ENCODE measurements at places on chromosomes 7 and 10.

GRCh38 chr10:83725567-83725966, 413.7 kb upstream of the GHITM start:
- DNase-seq, result no peak

DNA sequence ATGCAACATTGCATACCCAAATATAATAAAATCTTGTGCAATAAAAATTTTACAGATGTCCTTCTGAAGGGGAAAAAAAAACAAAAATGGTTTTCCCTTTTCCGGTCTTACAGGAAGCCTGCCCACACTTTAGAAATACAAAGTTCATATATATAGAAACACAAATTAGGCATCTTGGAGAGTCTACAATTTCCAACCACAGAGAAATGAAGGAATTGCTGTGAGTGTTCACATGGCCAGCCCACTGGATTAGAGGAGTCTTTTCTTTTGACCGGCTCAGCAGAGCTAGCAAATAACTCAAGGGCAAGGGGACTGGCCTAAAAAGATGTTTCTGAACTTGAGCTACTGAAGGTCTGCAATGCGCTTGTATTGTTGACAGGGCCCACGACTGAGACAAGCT, 92.4 kb downstream of the GLI3 start:
- no peak for DNase-seq

GRCh38 chr10:13707156-13707881, 120.6 kb downstream of the PRPF18 start:
- DNase-seq, result peak; percentile 81

- peak; percentile 88 for DNase-seq
These were observed 36.7 kb downstream of the BTBD16 start for GRCh38 chr10:122307669-122308416.

DNA sequence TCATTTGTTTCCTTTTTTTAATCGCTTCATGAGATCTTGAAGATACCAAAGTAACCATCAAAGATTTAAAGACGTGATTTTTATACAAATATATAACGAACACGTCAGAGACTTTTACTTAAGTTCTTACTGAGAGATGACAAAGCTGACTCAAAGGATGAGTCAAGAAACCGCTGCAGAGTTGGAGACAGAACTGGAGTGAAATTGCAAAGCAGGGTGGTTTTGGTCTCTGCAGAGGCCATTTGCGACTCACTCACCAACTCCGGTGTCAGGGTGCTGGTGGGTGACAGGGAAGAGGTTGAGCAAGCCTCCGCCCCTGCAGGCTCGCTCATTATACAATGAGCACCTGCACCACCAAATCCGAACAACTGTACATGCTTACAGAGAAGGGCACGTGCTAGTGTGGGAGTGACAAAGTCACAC, 75.2 kb downstream of the DNAJB6 start:
- peak; percentile 86 for DNase-seq

DNA sequence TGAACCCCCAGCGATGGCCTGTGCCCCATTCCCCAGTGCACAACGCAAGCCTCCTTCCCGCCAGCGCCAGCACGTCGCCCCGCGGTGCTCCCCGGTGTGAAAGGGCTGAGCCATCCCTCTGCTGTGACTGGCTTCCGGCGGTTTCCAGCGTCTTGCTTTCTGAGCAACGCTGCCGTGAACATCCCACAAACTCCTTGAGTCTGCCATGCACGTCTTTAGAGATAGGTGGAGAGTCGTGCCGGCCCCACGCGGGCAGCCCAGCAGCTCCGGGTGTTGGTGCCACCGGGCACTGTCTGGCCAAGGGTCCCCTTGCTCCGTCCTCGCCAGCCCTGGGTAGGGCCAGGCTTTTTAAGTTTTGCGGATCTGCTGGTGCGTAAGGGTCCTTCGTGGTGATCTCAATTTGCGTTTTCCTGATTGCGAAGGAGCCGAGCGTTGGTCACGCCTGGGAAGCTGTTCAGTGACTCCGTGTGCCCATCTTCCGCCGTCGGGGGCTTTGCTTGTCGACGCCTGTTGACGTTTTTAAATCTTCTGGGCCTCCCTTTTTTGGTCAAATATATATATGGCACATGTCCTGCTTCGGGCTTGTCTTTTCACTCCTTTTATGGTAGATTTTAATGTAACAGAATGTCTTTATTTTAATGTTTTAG, 70.6 kb downstream of the FOXL3 start:
- DNase-seq, result no peak

DNA sequence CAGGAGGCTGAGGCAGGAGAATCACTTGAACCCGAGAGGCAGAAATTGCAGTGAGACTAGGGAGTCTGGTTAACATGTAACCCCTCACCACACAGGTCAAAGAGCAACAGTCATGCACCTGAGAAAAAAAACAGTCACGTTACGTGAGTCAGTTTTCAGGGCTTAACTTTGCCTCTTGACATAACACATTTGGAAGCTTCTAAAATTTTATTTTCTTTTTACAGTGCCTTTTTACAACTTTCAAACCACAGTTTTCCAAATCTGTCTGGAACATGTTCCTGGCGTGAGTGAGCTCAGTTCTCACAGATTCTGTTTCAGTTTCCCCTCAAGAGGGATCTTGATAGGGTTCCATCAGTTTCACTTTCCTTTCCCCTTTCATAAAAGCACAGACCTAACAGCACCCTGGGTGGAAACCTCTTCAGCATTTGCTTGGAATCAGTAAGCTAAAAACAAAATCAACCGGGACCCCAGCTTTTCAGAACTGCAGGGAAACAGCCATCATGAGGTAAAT, 4.4 kb downstream of the IFIT3 start:
- peak; percentile 60 for DNase-seq

GRCh38 chr7:143120691-143121405, 11.0 kb upstream of the PIP start:
- DNase-seq, result no peak

- no peak for DNase-seq
These were observed 72.0 kb upstream of the FAM20C start for GRCh38 chr7:120164-120991.

- peak; percentile 32 for DNase-seq
These were observed 350.2 kb downstream of the GATA3 start for GRCh38 chr10:8404721-8405120.

DNA sequence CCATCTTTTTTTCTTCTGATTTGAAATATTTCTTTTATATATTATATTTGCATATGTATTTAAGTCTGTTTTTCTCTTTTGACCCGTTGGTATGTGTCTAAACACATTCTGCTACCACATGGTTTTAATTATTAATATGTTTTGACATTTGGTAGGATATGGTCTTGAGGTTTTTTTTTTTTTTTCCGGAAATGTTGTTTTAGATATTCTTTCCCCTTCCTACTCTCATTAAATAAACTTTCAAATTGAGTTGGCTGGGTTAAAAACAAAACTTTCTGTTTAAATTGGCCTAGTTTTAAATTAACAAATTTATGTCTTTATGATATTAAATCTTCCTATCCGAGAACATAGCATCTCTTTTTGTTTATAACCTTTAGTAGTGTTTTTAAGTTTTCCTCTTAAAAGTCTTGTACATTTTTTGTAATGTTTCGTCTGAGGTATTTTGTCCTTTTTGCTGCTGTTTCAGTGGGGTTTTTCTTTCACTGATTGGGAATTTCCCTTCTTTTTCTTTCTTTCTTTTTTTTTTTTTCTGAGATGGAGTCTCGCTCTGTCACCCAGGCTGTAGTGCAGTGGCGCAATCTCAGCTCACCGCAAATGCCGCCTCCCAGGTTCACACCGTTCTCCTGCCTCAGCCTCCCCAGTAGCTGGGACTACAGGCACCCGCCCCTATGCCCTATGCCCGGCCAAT, 25.4 kb downstream of the STAM start:
- DNase-seq, result no peak

DNA sequence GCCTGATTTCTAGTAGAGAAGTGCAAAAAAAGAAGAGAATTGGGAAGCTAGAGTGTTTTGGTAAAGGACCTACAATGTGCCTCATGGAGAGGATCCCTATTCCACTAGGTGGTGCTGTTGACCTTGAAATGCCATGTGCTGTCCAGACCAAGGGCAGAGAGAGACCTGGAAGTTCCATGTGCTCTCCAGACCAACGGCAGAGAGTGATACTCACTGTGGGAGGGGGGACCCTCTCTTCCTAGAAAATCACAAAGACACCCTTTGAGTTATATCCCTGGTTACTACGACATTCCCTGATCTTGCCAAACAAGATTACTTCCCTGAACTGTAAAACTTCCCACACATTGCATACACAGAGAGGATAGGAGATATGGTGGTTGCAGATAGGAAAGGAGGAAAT, 212.7 kb upstream of the ZNF804B start:
- DNase-seq, result peak; percentile 4

GRCh38 chr7:43010061-43010460, 77.9 kb downstream of the MRPL32 start:
- no peak for DNase-seq

DNA sequence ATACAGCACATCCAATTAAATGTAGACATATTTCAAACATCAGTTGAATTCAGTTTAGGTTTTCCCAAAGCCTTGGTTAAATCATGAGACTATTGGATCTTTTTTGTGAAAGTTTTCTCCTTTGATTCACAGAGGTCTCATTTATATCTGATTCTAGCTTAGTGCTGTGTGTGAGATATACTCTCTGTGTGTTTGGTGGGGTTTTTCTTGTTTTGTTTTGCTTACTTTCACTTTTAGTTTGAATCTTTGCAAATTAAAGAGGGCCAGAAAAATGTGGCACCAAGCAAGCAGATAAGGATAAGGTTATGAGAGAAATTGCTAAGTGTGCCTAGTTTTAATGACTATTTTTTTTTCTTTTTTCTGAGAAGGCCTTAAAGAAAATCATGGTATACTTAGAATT, 12.6 kb upstream of the OR6B1 start:
- no peak for DNase-seq

GRCh38 chr7:16851829-16852228, 30.0 kb downstream of the AGR3 start:
- no peak for DNase-seq

- DNase-seq, result no peak
These were observed 63.7 kb upstream of the IL6 start for GRCh38 chr7:22663357-22663718.

DNA sequence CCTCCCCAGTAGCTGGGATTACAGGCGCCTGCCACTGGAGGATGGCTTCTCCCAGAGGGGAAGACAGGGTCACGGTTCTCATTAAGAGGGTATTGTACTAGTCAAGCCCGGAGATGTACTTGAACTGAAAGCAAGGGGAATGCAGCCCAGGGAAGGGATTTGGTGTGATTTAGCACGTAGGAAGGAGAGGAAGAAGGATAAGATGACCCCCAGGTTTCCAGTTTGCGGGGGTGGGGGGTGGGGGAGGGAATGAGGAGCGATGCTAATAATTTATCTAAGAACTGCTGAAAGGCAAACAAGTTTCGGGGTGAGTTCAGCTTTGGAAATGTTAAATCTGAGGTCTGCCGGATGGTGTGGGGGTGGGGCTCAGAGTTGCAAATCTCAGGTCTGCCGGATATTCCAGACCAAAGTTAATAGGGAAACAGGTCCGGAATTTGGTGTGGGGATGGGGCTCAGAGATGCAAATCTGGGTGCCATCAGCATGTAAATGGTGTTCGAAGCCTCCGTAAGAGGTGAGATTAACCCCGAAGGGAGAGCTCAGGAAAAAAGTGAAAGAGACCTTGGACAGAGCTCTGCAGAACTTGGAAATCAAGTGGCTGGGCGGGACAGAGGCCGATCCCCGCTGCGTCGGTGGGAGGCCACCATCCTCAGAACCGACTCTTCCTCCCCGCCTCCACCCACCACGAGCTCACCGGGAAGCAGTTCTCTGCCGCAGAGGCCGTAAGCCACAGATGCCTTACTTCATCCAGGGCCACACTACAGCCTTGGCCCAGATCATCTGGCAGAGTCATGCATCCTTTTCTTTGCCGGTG, 1.6 kb upstream of the SEPHS1 start:
- DNase-seq, result peak; percentile 70

GRCh38 chr7:133230591-133231194, 22.2 kb upstream of the EXOC4 start:
- peak; percentile 68 for DNase-seq

DNA sequence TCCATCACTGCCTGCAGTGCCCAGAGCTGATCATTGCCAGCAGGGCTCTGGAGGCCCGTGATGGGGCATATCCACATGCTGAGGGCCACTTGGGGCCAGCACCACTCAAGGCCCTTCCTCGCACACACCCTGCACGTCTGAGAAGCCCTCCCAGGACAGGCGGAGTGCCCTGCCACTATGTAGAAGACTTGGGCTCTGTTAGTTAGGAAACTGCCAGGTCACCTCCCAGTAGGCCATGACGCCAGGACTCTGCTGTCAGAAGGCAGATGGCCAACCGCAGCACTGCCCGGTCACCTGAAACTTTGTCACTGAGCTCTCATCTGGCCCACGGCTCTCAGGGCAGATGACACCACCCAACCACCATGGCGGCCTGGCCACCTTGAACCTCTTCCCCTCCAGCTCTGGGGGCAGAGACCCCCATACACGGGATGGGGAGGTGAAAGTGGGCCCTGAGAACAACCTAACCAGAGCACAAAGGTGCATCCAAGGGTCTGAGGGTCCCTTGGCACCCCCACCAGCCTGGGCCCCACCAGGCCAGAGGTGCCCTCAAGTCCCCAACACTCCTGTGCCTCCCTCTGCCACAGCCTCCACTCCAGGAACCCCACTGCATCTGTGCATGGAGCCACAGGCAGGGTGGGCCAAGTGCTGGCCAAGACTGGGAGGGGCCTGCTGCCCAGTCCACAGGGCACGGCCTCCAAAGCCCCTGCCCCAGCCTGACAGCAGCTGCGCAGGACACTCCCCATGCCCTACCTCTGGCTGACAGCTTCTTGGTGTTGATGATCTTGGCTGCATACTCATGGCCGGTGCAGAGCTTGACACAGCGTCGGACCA, 41.8 kb downstream of the CAMK2B start:
- DNase-seq, result no peak

DNA sequence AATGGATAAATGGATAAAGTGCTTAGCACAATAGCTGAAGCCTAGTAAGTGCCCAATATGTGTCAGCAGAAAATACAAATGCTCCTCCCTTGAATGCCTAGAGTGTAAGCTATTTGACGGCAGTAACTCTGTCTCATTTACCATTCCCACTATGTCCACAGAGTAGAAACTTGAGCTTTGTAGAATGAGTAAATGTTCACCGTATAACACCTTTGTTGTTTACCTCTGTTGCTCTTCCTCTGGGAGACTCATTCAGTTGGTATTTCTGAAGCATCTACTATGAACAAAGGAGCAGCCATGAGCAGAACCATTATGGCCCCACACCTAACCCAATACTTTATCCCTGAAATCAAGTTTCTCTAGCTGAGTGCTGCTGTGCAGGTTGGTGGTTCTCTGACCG, 8.4 kb upstream of the SLC16A12 start:
- no peak for DNase-seq

- no peak for DNase-seq
These were observed 167.2 kb downstream of the NPSR1 start for GRCh38 chr7:34825221-34825620.

DNA sequence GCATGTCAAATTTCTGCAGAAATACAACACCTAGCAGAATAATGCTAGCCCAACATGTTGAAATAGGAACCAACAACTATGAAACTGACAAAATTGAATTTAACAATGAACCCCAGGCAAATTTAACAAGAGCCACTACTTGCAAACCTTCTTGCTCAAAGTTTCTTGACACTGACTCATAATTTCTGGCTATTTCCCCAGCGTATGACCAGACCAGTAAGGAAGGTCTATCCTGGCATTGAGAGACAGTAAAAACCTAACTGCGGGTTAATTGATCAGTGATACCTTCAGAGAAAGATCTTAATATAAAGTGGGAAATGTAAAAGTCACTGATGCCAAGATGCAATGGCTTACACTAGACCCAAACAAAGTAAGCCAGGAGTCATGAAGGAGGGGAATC, 510.1 kb downstream of the ARL4A start:
- DNase-seq, result peak; percentile 7

- no peak for DNase-seq
These were observed 210.3 kb downstream of the GPAM start for GRCh38 chr10:111973306-111973705.

All from Daoy (cell line).